ENCODE measurements at places on chromosomes 5 and 9.

DNA sequence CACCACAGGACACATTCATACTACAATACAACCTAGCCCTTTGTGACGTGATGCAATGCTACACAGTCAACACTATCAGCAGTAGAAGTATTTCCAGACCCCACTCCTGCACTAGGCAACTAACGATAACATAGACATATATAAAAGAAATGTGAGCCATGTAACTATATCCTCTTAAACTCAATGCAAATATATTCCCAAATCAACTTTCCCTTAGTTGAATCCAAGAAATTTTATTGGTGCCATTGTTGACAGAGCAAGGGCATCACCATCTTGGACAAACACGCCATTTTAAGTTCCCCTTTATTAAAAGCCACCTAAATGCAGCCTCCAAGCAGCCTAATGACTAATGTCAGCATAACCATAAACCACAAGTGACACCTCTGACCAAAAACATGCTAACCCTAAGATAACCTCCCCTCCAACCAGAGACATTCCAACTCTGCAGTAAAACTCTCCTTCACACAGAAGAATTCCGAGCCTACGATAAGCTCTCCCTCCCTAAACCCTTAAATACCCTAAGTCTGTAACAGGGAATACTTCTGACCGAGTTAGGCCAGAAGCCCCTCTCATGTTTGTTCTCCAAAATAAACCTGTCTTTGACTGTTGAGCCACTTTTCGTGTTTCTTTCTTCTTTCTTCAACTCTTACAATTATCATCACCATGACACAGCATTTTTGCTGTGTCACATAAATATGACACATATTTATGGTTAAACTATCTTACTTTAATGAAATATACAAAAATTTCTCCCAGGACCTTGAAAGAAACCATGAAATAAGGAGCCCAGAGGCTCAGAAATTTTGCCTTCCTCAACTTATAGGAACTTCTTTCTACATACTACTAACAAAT lies 1497.8 kb downstream of the EFNA5 start:
- no peak for DNase-seq

DNA sequence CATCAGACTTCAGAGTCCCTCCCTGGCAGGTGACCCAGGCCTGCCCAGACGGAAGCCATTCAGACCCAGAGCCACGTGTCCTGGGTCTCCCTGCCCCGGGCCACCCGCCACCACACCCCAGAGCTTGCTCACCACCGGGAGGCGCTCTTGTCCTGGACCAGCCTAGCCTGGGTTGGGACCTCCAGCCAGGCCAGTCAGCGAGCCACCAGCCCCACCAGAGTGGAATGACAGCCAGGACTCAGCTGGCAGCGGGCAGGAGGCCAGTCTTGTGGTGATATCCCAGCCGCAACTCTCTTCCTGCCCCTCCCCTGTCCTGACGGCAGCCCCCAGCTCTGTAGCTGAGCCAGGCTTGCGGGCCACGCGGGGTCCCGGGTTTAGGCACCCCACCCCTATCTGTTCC lies 1.7 kb upstream of the PTGDS start:
- peak; percentile 64 for DNase-seq

GRCh38 chr5:42767491-42768105 lies 11.0 kb downstream of the CCDC152 start:
- DNase-seq = no peak

DNA sequence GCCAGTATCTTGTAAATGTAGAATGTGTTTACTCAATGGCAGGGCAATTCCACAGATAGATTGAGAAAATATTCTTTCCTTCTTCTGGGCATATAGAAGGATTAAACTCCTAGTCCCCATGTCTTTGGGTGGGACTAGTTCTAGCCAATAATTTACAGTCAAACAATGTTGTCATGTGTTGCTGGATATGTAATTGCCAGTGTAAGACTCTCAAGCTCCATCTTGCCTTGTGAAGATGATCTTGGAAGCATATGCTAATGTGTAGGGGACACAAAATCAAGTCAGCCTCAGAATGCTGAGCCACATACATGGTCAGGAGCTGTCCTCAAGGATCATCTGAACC lies 386.9 kb downstream of the CETN3 start:
- DNase-seq = no peak

DNA sequence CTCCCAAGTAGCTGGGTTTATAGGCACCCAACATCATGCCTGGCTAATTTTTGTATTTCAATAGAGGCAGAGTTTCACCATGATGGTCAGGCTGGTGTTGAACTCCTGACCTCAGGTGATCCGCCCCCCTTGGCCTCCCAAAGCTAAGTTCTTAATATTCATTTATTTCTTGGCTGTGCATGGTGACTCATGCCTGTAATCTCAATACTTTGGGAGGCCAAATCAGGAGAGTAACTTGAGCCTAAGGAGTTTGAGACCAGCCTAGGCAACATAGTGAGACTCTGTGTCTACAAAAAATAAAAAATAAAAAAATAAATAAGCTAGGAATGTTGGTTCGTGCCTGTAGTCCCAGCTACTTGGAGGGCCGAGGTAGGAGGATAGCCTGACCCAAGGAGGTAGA lies 587.1 kb upstream of the FTMT start:
- DNase-seq = no peak

GRCh38 chr5:175246889-175247520 lies 197.0 kb downstream of the DRD1 start:
- DNase-seq = no peak

DNA sequence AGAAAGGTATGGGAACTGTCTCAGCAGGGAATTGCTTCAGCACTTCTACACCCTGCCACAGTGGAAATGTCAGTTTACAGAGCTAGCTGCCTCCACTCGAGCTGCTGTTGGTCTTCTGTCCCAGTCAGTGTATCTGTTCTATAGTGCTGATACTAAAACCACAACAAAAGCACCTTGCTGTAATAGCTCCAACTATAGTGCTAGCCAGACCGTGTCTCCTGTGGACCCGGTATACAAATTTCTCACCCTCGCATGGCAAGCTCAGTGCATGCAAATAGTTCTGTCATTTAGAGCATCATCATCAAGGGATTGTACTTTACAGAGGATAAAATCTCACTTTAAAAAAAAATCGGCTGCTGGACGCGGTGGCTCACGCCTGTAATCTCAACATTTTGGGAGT lies 51.5 kb upstream of the IQGAP2 start:
- DNase-seq = no peak

- no peak for DNase-seq
Observed at GRCh38 chr5:132049559-132049958, 10.9 kb upstream of the IL3 start.

- DNase-seq = peak; percentile 87
Observed at GRCh38 chr9:128007566-128008138, 26.9 kb upstream of the EEIG1 start.

DNA sequence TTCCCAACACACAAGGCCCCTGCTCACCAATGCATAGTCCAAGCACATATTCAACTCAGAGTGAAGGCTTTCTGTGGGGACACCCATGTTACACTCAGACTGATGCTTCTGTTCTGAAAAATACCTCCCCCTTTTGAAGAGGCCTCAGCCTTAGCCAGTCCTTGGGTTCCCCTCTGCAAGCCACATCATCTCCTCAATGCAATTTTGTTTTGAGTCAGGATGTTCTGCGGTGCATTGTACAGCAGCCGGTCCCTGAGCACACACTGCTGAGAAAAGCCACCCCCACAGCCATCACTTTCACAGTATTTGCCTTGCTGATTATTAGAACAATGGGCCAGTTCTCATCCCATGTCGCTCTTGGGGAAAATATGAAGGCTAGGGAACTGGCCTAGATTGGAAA lies 241.2 kb downstream of the FAM114A2 start:
- DNase-seq = no peak

DNA sequence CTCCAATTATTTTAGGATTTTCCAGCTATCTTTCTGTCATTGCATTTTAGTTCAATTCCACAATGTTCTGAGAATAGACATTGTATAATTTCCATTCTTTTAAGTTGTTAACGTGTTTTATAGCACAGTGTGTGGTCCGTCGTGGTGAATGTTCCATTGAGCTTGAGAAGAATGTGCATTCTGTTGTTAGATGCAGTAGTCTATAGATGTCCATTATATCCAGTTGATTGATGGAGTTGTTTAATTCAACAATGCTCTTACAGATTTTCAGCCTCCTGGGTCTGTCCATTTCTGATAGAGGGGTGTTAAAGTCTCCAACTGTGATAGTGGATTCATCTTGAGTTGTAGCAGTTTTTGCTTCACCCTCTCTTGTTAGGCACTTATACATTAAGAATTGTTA lies 1587.7 kb upstream of the NUDT12 start:
- DNase-seq = no peak

- DNase-seq = peak; percentile 49
Observed at GRCh38 chr5:171388816-171389168, 1.1 kb downstream of the NPM1 start.

DNA sequence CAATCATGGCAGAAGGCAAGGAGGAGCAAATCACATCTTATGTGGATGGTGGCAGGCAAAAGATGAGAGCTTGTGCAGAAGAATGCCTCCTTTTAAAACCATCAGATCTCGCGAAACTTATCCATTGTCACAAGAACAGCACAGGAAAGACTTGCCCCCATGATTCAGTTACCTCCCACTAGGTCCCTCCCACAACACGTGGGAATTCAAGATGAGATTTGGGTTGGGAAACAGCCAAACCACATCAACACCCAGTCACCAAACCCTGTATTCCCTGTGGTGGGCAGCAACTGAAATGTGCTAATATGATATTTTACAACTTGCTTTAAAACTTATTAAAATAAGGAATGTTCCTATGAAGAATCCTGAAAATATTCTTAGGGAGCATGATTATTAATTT lies 54.2 kb downstream of the RASGRF2 start:
- no peak for DNase-seq

GRCh38 chr5:104049752-104050151 lies 487.2 kb upstream of the NUDT12 start:
- no peak for DNase-seq

DNA sequence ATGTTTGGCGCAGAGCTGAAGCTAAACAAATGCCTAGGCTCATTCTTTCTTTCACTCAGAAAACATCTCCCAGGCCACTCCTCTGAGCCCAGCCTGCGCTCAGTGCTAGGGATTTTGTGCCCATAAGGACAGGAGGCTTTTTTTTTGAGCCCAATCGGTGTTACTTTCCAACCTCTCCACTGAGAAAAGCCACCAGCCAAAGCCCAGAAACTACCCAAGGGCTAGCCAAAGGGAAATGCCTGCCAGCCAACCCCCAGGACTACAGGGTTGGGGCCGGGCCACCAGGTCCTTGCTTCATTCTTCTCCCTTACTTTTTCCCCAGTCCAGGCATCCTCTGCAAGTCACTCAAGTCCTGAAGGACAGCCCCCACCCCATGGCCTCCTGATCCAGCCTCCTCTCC lies 134.7 kb downstream of the PAX5 start:
- no peak for DNase-seq

DNA sequence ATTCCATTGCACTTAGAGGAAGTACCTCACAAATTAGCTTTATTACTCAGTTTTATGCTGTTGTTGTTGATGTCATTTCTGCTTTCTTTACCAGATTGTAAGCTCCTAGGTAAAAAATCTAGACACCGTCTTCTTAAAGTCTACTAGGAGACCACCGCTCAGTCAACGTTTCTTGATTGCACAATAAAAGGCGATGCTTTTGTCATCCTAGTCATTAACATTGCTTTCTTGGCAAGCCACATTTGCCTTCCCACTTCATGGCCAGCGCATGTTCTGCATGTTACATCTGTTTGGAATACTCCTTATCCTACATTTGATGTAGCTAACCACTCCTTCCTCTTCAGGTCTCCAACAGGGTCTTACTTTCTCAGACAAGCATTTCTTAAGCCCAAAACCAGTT lies 464.0 kb upstream of the TUSC1 start:
- DNase-seq = no peak

- DNase-seq = no peak
Observed at GRCh38 chr5:102622262-102622661, 123.5 kb upstream of the SLCO6A1 start.

Data from stimulated activated naive CD8-positive, alpha-beta T cell treated with anti-CD3 and anti-CD28 coated beads, Interleukin-15, Interleukin-2, amounts not matched to agents 100 U/mL and 50 U/mL, for 24 hours (primary cell).